ENCODE measurements at places on chromosomes 6 and 20.

DNA sequence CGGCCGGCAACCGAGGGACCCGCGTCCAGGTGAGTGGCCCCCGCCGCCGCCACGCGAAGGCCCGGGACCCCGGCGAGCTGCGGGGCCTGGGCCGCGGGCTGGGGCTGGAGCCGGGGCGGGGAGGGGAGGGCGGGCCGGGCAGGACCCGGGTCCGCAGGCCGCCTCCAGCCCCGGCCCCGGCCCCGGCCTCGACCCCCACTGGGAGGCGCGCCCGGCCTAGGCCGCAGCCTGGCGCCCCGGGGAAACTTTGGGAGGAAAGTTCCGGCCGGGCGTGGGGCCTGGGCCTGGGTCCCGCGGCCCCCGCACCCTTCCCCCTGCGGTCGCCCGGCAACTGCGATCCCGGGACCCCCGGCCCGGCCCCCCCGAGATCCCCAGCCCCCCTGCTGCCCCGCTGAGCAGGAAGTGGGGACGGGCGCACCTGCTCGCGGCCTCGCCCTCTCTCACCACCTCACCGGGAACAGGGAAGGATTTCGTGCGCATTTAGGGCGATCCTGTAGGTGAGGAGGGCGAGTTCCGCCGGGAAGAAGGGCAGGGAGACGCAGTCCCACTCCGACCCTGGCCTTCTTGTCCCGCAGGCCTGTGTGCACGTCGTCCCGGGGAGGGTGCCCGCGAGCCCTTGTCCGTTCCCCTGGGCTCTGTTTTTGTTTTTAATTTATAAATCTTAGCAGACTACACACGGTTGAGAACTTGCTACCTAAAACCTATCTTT is 402 bp downstream of the OSBPL2 start:
- DNase-seq: no peak

DNA sequence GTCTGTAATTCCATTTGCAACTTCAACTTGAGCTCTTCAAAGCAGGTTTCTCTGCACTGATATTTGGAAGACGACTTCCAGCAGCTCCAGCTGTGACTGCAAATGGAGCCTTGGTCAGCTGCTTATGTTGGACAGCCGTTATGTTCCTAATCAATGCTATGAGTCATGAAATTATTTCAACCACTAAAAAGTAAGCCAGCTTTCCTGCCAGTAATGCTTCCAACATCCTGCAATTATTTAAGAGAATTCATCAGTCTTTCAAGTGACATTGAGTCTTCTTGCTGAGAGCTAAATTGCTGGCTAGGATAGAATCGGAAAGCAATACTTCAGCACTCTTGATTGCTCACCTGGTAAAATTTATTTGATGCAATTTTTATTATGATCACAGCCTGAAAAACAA is 375.7 kb downstream of the MMUT start:
- DNase-seq: no peak

DNA sequence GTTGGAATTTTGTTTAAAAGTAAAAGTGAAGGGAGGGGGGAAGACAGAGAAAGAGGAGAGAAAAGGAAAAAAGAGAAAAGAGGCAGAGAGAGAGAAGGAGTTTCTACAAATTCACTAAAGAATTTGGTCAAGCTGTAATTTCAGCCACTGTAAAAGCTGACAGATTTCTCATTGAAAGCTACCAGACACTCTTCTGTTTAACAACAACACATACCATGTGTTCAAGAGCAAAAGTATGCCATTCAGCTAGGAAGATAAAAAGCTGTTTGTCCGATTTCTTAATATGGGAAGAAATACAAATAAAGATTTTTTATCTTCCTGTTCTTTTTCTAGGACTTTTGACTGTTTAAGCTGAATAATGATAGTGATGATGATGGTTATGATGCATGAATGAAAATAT is 204.8 kb upstream of the RSPO3 start:
- DNase-seq: no peak

DNA sequence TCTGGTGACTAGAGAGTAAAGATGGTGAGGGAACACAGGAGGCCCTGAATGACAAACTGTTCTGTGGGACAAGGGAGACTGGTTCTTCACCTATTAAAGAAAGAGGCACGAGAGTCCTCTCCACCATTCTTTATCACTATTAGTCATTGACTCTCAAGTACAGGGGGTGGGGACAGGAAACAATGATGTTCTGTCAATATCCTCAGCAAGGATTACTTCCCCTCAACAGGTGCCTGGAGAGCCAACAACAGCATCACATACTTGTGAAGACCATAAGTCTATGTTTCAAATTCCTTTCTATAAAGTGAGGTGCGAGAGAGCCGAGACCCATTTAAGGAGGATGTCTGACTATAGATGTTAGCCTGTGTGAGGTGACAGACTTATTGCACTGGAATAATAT is 72.4 kb upstream of the TBC1D7 start:
- no peak for DNase-seq

GRCh38 chr6:47152666-47153403 is 110.7 kb upstream of the ADGRF1 start:
- no peak for DNase-seq

DNA sequence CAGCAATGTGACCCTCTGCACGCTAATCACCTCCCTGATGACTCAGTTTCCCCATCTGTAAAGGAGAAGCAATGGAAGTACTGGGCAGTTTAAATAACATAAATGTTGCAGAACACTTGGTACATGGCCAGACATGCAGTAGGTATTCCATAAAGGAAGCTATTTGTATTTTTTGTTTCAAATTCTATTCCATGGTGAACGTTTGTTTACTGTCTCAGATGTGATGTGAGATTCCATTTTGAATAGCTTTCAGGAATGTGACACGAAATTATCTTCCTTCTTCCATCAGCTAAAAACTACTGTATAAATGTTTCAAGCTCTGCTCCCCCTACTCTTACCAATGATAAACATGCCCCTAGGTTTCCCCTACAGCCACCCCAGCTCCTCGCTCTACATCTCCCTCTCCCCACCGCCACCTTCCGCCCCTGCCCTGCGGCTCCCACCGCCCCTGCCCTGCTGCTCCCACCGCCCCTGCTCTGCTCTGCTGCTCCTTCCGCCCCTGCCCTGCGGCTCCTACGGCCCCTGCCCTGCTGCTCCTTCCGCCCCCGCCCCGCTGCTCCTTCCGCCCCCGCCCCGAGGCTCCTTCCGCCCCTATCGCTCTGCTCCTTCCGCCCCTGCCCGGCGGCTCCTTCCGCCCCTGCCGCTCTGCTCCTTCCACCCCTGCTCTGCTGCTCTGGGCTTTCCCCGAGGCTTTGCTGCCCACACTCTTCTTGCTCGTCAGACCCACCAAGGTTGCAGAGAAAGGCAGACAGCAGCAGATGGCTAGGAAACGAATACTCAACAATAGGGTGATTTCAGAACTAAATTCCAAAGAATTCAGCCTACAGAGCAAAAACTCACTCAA is 78.9 kb downstream of the THBS2 start:
- no peak for DNase-seq

DNA sequence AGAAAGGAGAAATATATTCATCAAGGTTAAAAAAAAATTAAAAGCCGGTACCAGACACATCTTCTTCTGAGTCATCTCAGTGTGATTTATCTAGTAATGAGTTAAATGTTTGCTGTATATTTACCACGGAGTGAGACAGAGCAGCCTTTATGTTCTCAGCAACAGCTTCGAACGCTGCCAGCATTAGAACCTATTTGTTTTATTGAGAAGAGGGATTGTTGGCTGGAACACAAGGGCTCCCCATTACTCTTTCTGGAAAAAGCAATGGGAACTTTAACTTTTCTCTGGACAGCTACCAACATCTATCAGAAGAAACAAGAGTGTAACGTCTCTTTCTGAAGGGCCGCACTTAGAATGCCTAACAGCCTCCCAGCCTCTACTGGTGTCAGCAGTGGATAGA is 105.3 kb upstream of the TAB2 start:
- DNase-seq: no peak

- peak; percentile 89 for DNase-seq
These were observed 102.0 kb downstream of the OR2B2 start for GRCh38 chr6:27809939-27810767.

DNA sequence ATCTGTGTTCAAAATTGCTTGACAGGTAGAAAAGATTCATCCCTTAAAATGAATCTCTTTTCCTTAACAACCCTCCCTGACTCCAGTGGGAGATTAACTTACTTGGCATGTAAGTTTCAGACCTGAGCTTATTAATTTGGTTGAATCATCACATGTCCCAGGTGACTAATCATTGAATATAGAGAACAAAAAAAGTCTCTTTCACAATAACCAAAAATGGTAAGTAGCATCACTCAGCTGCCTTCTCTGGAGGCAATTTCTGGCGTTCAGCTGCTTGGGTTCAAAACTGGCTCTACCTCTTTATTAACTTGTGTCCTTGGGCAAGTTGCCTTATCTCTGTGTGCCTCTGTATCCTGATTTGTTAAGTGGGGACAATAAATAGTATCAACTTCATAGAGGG is 2.9 kb downstream of the C6orf141 start:
- DNase-seq: no peak

GRCh38 chr6:32462609-32463008 is 22.9 kb downstream of the HLA-DRA start:
- no peak for DNase-seq

- no peak for DNase-seq
These were observed 40.4 kb upstream of the ARFGEF2 start for GRCh38 chr20:48880981-48881657.

- DNase-seq: no peak
These were observed 318.0 kb downstream of the RFPL4B start for GRCh38 chr6:112665114-112665513.

- DNase-seq: no peak
These were observed 34.7 kb upstream of the TIAM2 start for GRCh38 chr6:154960299-154960843.

DNA sequence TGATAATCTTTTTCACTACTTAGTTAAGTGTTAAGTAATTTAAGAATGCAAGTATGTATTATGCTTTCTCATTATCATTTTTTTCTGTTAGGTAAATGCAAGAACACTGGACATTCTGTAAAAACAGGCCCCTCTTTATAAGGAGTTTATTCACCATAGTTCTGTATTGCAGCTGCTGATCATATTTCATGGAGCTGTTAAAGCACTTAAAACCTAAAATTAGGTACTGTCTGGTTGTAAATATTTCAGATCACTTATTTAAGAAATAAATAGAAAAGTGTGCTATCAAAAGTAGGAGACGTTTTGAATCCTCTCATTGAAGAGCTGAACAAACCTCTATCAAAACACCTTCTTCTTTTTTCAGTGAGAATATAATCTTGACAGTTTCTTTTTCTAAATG is 3.9 kb downstream of the EYA4 start:
- no peak for DNase-seq

- DNase-seq: no peak
These were observed 100.5 kb downstream of the PDE10A start for GRCh38 chr6:165562421-165563090.

- peak; percentile 95 for DNase-seq
These were observed 1.6 kb downstream of the MARCKS start for GRCh38 chr6:113858480-113859348.

DNA sequence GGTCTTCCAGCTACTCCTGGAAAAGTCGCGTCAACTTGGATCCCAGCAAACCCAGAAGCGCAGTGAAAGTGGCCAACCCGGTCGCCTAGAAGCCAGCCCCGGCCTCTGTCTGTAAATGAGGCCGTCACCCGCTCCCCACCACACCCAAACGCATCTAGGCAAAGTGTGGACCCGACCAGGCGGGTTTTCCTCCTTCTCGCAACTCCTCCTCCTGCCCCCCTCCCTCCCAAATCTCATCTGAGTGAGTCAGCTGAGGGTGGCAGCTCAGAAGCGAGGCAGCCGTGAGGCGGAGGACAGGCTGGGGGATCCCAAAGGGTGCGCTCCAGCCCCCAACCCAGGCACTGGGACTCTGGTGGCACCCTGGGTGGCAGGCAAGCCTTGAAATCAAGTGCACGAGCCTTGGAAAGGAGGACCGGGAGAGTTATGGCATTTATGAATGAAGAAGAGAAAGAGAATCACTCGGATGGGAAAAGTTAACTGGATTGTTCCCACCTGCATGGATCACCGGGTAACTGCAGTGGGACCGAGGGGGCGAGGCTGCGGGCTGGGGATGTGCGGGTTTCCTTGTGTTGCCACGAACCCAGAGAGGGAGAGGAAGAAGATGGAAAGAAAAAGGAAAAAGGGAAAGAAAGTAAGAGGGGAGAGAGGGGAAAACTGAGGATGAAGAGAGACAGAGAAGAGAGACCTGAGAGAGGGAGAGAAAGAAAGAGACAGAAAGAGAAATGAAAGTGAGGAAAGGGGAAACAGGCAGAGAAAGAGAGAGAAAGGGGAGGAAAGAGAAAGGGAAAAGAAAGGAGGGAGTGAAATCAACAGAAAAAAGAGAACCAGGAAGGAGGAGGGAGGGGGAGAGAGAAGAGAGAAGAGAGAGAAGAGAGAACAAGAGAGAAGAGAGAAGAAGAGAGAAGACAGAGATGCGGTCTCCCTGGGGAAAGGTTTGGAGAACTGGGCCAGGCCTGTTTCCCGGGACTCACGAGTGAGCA is at the start of gene APCDD1L:
Gene APCDD1L, minus strand, starts transcription at position 167 of the 980 bp plus-strand sequence. CDS start 692 bp downstream, outside the sequence.
- no peak for DNase-seq

- no peak for DNase-seq
These were observed 245.2 kb downstream of the PKHD1 start for GRCh38 chr6:51842061-51842803.

- no peak for DNase-seq
These were observed 95.5 kb downstream of the EYA2 start for GRCh38 chr20:46990017-46990595.

DNA sequence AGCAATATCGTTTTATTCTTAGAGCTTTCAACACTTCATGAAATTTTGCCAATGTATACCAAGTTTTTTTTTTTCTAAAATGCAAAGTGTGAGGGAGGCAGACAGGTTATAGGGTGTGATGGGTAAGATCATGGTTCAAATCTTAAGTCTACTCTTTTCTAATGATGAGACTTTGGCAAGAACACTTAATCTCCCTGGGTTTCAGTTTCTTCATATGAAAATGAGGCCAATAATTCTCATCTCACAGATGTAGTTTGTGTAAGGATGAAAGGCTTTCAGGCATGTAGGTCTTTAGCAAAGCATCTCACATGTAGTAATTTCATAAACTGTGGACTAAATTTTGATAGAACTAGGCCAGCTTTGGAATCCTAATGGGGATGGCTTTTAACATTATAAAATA is 457.1 kb downstream of the QKI start:
- DNase-seq: no peak

DNA sequence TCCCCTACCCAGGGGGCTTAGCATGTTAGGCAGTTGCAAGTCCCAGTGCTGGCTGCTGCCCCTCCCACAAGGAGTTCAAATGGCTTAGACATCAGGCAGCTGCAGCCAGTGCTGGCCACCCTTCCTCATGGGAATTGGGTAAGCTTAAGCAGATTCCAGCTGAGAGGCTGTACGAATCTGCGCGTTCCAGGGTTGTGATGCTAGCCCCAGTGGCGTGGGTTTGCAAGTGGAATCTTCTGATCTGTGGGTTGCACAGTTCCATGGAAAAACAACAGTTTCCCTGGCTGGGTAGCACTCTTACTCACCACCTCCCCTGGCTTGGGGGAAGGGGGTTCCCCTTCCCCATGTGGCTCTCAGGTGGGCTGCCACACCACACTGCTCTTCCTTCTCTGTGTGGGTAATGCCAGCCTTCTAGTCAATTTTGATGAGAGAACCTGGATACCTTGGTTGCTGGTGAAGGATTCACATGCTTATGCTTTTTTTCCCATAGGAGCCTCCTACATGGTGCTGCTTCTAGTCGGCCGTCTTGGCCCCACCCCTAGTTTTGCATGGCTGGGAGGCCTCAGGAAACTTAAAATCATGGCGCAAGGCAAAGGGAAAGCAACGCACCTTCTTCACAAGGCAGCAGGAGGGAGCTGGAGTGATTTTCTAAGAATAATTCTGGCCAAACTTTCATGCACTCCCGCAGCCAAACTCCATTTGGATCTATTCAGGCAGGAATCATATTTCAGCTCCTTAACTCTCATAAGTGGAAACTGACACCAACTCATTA is 13.0 kb downstream of the DYNLT2 start:
- DNase-seq: no peak
